ENCODE measurements at places on chromosomes 5 and 9.

GRCh38 chr5:16459451-16459850 is 6.1 kb downstream of the ZNF622 start:
- DNase-seq = no peak

GRCh38 chr5:55675119-55675518 is 37.0 kb downstream of the SLC38A9 start:
- DNase-seq = no peak

GRCh38 chr9:8766096-8766495 is 966.5 kb upstream of the DMAC1 start:
- no peak for DNase-seq

GRCh38 chr5:30121043-30121442 is 1072.4 kb upstream of the CDH6 start:
- no peak for DNase-seq

DNA sequence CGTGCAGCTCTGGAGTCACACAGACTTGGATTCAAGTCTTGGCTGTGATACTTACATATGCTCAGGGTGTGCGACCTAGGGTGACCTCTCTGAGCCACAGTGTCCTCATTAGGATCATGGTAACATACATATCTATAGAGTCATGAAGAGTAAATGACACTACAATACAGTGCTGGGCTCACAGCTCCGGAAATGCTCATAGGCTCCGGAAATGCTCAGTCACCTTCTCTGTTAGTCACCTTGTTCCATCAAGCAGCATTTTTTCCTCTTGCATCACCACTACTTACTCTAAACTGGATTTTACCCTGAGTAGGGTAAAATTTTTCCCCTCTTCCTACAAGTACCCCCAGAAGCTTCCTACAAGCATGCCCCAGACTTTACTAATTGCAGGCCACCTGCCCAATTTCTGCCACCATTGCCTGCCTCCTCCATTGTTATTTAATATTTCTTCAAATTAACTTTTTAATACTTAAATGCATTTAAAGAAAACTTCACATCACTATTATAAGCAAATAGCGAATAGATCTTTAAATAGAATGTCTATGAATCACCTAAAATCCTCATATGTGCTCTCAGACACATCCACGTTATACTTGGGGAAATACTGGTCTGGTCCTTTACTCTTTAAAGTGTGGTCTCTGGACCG is 147.6 kb upstream of the SPRY4 start:
- DNase-seq = no peak

- no peak for DNase-seq
These were observed 98.8 kb downstream of the GCNT1 start for GRCh38 chr9:76557674-76558225.

DNA sequence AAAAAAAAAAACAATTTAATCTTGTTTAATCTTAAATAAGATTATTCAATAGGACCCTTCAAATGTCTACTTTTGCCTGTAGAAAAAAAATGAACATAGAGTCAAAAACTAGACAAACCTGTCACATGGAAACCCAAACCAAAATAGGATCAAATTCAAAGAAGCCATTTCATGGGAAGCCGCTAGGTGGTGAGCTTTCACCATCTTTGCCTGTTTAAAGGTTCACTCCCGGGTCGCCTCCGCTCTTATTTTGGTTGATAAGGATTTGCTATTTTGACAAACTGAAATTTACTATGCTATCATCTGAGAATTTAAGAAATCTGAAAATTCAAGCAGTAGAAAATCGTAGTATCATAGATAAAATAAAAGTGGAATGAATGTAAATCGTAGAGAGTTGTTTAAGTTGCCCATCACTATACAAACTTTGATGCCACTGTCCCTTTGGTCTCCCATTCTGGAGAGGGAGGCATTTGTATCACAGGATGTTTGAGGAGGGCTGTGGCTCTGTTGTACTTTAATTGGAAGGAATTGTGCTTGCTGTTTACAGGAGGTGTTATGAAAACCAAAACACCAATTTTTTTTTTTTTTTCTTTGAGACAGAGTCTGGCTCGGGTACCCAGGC is 43.5 kb upstream of the DNAH5 start:
- DNase-seq = peak; percentile 42

GRCh38 chr9:95857124-95857523 is 18.4 kb upstream of the ERCC6L2 start:
- DNase-seq = no peak

DNA sequence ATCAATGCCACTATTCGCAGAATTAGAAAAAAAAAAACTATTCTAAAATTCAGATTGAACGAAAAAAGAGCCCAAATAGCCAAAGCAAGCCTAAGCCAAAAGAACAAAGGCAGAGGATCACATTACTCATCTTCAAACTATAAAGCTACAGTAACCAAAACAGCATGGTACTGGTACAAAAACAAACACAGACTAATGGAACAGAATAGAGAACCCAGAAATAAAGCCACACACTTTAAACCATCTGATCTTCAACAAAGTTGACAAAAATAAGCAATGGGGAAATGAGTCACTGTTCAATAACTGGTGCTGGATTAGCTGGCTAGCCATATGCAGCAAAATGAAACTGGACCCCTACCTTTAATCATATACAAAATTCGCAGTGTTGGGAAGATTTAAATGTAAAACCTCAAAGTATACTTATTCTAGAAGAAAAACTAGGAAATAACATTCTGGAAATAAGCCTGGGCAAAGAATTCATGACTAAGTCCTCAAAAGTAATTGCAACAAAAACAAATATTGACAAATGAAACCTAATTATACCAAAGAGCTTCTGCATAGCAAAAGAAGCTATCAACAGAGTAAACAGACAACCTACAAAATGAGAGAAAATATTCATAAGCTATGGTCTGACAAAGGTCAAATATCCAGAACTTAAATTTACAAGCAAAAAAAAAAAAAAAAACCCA is 153.7 kb downstream of the NDUFS4 start:
- no peak for DNase-seq

- no peak for DNase-seq
These were observed 77.3 kb upstream of the SLC1A3 start for GRCh38 chr5:36529142-36529541.

- DNase-seq = no peak
These were observed 192.9 kb upstream of the KLF9 start for GRCh38 chr9:70607329-70607728.

DNA sequence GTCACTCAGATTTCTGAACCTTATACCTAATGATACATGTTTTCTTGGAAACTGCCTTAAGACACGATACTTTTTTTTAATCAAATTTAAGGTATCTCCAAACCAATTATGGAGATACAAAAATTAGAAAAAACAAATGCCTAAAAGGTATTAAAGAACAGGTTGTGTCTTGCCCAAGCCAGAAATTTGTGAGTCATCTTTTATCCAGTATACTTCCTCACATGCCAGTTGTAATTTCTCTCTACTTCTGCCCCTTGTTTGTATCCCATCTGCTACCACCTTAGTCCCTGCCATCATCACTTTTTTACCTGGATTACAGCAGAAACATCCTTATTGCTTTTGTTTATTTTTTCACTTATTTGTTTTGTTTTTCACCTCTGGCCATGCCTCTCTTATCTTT is 571.2 kb upstream of the DAB2 start:
- no peak for DNase-seq

DNA sequence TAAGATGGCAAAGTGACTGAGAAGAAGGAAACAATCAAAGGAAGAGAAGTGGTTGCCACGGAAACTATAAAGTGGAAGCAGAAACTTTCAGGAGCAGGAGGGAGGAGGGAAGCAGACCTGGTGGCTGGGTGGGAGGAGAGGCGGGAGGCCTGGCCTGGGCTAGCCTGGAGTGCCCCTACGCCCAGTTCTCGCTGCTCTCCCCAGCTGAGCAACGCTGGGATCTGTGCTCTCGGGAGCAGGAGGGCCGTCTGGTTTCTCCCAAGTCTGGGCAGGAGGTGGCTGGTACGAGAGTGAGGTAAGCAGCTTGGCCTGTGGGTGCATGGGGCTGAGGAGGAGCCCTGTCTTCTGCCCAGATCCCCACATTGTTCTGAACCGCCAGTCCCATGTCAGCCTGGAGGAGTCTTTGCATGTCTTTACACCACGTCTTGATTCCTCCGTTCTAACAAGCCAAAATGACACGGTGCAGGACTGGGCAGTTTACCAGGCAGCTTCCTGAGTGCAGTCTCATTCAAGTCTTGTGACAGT is 15.0 kb upstream of the DAB2IP start:
- DNase-seq = no peak

GRCh38 chr9:95313010-95313498 is 4.5 kb downstream of the FANCC start:
- peak; percentile 77 for DNase-seq

DNA sequence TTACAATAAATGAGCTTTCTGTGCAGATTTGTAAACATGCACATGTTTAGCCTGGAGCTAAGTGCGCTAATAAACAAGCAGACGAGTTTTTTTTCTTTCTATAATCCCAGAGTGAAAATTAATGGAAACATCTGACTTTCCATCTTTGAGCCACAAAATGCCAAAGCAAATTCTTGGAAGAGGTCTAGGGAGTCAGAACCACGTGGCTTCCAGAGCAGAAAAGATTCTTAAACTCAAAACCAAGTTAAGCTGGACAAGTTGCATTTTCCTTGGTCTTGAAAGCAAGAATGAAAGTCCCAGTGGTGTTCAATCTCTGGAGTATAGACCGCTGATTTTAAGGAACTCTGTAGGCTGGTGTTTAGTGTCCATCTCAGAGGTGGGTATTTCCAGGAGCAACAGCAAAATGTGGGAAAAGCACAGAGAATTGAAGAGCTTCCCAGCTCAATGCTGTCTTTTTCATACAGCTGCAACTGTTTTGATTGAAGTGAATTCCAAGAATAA is 71.4 kb downstream of the MYO10 start:
- DNase-seq = no peak

GRCh38 chr9:79686381-79687130 is 114.8 kb downstream of the TLE4 start:
- no peak for DNase-seq

DNA sequence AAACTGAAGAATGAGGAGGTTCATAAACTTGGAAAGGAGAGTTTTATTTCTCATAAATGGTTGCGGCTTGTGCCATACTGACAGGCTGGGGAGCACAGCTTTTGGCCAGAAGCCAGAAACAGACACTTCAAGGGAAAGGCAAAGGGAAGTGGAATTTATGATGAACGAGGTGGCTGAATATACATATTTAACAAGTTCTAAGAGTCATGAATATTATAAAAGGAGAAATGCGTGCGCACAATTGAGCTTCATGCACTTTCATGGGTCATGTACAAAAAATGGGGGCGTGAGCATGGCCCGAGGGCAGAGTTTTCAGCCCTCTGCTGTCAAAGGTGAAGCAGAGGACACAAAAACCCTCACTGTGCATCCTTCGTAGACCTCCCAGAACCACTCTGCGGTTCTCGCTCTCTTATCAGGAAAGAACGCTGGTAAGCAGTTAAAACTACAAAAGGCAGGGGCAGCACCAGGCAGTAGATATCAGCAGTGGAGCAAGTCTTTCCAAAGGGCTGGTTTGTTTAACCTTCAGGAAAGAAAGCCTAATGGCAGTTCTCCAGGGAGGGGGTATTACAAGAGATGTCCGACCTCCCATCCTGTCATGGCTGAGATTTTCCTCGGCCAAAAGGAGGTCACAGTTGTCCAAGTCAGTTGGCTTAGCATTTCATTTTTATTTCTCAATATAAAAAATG is 29.0 kb downstream of the AUH start:
- no peak for DNase-seq

- peak; percentile 94 for DNase-seq
These were observed at the start of gene SPTLC1 for GRCh38 chr9:92115071-92115858. TSS of gene SPTLC1 (minus strand) at chr9:92115413. CDS start at chr9:92115370, 43 bp downstream.

GRCh38 chr5:90047113-90047512 is 362.4 kb downstream of the CETN3 start:
- DNase-seq = no peak

DNA sequence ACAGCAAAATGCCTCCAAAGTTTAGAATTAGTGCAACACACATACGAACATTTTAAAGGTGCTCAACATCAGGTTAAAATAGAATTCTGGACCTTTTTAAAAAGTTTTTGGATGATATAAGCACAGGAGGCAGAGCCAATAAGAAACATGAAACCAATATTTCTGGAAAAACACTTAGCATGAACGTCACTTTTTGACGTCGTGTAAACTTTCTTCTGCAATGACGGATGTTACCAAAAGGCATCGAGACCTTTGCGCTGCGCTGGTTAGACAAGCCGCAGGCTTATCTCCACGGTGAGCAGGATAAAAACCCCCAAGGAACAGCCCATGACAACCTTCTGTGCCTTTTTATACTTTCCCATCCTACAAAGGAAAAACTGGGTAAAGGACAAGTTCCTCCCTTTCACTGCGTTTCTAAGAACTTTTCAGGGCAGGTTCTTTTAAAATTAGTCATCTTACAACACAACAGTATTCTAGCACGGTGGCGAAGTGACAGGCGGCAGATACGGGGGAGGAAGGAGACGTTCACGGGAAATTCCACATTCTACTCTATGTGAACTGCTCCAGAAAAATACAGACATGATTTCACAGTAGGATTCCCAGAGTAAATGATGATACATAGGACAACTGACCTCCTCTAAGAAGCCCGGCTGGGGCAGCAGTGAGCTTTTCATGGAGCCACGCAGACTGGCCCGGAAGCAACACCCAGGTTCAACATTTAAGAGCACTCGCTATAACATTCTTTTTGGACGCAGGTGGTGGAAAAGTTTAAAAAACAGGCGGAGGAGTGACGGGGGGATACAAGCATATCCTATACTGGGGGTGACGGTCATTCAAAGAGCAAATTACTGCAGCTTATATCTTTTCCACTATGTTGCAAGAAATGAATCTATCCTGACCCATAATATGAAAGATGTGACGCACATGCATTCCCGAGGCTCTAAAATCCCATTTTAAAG is 52.4 kb downstream of the USP20 start:
- no peak for DNase-seq

DNA sequence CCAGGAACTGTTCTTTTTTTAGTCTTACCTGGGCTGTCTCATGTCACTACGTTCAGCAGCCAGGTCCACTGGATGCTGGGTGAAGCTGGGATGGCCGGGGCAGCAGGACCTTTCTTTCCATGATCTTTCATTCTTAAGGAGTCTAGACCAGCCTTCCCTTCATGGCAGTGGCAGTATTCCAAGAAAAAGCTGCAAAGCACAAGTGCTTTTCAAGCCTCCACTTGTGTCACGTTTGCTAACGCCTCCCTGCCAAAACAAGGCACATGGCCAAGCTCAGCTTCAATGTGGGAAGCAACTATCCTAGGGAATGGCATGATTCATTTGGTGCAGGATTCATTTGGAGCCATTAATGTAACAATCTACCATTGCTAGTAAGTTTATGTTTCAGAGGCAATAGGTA is 94.8 kb downstream of the RCL1 start:
- no peak for DNase-seq

DNA sequence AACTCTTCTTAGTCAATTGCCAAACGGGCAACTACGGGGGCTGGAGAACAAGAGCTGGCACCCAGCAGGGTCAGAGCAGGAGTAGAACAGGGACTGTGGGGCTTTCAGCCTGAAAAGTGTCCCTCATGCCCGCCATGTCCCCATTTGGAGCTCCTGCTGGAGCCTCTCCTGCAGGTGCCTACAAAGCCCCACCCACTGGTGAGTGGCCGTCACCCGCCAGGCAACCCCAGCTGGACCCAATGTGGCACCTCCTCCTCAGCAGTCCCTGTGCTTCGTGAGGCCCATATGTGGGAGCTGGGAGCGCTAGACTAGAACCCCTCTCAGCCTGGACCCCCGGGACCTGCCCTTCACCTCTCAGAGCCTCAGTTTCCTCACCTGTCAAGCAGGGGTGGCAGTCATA is 40.9 kb downstream of the VAV2 start:
- no peak for DNase-seq

Data from H9 (cell line).